ENCODE measurements at places on chromosomes 12 and 14.

DNA sequence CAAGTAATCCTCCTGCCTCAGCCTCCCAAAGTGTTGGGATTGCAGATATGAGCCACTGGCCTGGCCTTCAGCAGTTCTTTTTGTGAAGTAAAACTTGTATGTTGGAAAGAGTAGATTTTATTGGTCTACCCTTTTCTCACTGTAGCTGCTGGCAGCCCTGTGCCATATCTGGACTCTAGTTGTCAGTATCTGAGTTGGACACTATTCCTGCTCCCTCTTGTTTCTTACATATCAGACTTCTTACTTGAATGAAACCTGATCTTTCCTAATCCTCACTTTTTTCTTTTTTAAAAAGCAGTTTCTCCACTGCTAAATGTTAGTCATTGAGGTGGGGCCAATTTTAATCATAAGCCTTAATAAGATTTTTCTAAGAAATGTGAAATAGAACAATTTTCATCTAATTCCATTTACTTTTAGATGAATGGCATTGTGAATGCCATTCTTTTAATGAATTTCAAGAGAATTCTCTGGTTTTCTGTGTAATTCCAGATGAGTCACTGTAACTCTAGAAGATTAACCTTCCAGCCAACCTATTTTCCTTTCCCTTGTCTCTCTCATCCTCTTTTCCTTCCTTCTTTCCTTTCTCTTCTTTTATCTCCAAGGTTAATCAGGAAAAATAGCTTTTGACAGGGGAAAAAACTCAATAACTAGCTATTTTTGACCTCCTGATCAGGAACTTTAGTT lies 88.7 kb downstream of the APAF1 start:
- no peak for DNase-seq

- no peak for DNase-seq
Measured at GRCh38 chr14:73777420-73777819, 63.2 kb upstream of the PNMA1 start.

DNA sequence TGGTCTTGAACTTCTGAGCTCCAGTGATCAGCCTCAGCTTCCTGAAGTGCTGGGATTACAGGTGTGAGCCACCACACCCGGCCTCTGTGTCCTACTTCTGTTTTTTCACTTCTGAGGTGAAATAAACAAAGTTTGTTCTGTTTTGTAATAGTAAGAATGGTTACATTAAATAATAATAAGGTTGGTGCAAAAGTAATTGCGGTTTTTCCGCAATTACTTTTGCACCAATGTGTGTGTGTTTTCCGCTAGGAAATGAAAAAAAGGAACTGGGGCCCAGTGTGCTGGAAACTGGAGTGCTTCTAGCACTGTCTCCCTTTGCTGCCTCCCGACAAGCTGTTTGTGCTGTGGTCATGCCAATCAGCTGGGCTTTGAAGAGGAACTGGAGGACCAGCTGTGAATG lies 140.9 kb downstream of the NTS start:
- no peak for DNase-seq

DNA sequence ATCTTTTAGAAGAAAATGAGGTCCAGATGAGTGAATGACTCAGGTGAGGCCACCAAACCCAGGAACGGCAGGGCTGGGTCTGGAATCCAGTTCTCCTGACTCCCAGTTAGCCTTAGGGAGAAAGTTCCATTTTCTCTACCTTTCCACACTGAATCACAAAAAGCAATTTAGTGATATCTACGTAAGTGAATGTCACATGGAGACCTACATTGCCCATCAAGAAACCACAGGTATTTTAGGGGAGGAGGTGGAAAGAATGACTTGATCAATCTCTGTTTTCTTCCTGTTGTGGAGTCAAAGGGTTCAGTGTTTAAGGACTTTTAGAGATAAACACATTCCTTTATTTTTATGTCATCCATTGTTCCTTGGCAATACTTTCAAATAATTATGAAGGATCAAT lies 106.9 kb upstream of the PTPRB start:
- no peak for DNase-seq

DNA sequence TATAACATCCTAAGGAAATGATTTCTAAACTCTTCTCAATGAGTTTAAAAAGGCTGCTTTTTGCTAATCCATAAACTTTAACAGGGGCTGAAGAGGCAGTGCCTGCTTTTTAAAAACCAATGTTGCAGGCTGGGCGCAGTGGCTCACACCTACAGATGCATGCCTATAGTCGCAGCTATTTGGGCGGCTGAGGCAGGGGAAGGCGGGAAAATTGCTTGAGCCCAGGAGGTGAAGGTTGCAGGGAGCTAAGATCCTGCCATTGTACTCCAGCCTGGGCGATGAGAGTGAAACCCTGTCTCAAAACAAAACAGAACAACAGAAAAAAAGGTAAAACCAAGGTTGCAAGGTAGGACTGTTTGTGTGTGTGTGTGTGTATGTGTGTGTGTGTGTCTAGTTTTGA lies 531.2 kb downstream of the DIO2 start:
- DNase-seq: no peak

GRCh38 chr12:91052026-91052425 lies 5.8 kb downstream of the KERA start:
- DNase-seq: no peak

- DNase-seq: no peak
Measured at GRCh38 chr12:12992418-12993130, 7.5 kb downstream of the HEBP1 start.

GRCh38 chr12:50647031-50647430 lies 116.9 kb upstream of the ATF1 start:
- no peak for DNase-seq

- peak; percentile 57 for DNase-seq
Measured at GRCh38 chr12:122123051-122123760, 44.6 kb downstream of the MLXIP start.

DNA sequence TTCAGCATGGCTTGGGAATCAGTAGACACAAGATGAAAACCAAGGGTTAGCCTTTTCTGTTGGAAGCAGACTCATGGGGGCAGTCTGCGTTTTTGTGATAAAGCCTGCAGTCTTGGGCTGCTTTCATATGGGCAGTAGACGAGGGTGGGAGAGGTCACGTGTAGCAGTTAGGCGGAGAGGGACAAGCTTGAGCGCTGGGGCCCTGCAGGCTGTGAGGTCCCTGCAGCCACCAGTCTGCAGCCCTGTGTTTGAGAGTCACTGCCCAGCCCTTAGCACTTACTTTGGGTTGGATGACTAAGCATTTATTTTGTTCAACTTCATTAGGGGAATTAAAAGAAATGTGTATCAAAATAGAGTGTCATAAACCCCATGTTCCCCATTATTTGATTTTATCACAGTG lies 37.2 kb downstream of the EP400 start:
- DNase-seq: no peak

DNA sequence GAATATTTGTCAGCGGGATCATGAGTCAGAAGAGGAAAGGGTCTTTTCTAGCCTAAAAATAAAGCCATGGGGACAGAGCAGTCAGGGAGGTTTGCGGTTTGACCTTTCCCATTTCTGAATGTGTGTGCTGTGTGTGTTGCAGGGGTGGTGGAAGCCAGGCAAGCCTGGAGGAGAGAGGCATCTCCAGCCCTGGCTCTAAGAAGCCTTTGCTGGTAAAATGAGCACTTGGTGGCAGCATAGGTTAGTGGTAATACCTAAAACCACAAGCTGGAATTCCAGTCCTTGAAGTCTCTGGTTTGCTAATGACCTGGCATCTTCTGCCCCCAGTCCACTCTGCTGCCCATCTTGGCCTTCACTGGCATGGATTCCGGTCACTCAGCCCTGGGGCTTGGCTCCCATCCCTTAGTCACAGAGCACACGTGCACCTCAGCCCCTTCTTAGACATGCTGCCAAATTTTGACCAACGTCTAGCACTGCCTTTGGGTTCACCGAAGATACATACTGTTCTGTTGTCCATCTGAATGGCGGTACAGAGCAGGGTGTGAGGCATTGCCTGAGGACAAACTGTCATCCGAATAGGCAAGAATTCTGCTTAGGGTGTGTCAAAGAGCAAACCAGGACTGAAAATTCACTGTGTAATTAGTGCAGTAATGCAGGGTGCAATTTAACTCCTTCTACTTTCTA lies 52.7 kb downstream of the KCNA5 start:
- DNase-seq: no peak

GRCh38 chr14:77186911-77187648 lies 5.5 kb downstream of the TMEM63C start:
- no peak for DNase-seq

GRCh38 chr14:100603341-100604120 lies 16.3 kb upstream of the BEGAIN start:
- DNase-seq: no peak

GRCh38 chr14:20807304-20808161 lies 4.9 kb upstream of the RNASE1 start:
- no peak for DNase-seq

- DNase-seq: no peak
Measured at GRCh38 chr12:124482901-124483799, 84.3 kb downstream of the NCOR2 start.

GRCh38 chr12:114656906-114657596 lies 26.9 kb downstream of the TBX3 start:
- DNase-seq: no peak

DNA sequence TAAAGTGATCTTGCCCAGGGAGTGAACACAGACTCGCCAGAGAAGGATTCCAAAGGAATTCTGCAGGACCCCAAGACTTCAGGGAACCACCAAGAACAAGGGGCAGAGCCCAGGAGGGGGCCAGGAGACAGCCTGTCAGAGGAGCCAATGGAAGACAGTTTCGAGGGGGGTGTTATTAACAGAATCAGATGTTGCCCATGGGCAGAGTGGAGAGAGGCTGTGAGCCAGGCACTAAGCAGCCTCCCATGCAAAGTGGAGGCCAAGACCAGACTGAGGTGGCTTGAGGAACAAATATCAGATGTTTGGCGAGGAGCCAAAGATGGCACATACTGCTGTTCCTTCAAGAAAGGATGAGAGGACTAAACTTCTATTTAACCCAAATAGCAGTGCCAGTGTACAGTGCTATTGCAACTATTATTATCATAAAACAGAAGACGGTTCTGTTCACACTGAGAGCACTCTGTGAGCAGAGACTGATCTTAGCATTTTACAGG lies 12.6 kb downstream of the APPL2 start:
- DNase-seq: no peak

- DNase-seq: no peak
Measured at GRCh38 chr12:24719293-24719721, 229.6 kb downstream of the BCAT1 start.

GRCh38 chr12:30385706-30386105 lies 310.0 kb downstream of the IPO8 start:
- no peak for DNase-seq

DNA sequence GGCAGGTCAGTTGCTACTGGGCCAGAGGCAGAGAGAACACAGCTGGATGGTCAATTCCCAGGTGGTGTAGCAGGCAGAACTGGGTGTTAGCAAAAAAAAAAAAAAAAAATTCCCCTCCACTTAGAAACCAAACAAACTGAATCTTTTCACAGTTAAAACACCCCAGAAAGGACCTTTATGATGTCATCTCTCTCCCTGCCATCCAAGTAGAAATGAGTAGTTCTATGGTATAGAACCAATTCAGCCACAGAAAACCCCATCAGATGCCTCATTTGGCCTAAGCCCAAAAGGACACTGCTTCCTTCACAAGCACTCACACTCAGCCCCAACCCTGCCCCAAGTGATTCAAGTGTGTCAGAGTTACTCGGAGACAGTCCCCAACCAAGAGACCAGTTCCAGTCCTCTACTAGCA lies 230.8 kb downstream of the DPF3 start:
- DNase-seq: no peak

DNA sequence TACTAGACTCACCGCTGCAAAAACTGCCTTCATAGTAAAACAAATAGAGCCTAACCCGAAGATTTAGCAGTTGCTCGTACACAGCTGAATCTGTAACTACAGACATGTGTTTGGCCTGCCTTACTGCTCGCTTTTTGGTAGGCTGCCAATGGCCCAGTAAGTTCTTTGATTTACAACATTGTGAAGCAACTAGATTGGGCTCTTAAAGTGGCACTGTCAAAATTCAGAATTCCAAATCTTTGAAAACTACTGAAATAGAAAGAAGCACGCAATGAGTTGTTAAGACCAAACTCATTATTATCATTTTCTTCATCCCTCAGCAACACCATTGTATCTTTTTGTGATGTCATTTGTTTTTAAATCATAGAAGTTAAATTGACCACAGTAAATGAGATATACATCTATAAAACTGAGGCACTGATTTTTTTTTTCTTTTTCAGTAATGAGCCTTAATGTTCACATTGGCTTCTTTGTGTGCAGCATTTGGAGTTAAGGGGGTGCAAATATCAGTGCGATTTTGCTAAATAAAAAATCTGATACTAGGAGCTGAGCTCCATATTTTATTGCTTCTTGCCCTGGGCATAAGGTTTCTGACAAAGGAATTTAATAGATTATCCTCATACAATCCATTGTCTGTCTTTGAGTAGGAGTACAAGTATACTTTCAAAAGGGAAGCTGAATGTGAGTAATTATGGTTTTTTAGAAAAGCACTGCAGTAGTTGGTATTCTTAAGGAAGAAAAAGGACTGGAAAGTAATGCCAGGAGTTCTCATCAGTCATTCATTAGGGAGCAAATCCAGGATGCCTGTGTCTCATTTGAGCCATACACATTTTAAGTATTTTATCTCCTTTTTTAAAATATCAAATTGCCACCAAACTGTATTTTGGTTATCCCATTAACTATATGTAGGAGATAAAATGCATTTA lies 138.5 kb downstream of the KICS2 start:
- DNase-seq: no peak

DNA sequence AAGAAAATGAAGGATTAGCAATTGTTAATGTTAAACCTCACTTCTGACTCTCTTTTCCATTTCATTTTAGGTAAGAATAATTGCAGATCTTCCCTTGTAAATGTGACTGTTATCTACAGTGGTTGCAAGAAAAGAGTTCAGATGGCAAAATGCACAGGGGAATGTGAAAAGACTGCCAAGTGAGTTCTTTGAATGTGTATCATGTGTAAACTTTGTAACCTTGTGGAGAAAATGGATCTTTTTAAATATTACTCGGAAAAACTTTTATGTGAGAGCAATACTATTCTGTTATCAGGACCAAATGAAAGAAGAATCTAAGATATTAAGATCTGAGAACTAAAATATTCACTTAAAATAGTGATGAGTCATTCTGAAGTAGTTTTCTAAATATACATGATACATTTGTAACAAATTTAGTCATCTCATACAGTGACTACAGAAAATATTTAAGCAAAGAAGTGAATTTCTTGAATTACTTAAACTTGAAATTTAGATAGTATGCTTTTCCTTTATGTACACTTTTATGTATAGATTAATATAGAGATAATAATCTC lies 122.5 kb upstream of the CNTN1 start:
- no peak for DNase-seq

- no peak for DNase-seq
Measured at GRCh38 chr12:68306564-68306963, 25.6 kb downstream of the MDM1 start.

DNA sequence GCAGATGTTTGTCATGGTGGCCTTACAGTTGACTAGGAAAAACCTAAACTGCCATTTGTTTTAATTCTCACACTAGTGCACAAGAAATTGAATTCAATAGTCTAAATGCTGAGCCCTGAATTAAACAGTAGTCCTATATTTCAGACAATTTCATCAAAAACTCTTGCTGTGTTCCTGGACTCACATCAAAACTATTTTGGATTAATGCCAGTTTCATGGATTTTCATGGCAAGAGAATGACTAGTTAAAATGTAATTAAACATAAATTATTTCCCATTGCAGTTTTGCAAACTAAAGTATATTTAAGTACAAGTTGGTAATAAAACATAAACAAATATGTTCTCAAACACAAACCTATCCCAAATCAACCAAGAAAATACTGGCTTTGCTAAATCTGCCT lies 468.0 kb upstream of the PRICKLE1 start:
- DNase-seq: no peak

GRCh38 chr12:67420506-67420905 lies 151.3 kb downstream of the CAND1 start:
- no peak for DNase-seq

GRCh38 chr12:64029013-64029857 lies 184.7 kb downstream of the SRGAP1 start:
- DNase-seq: no peak
